ENCODE measurements at places on chromosomes 5 and 9. TPM values are rescaled to one million over a fixed set of nuclear protein-coding genes. Genes with fewer than 3 reads are reported as not detected.

The MCCC2 gene
- 12.5 TPM for polyA plus RNA-seq

The OMD gene
- polyA plus RNA-seq: 0.52 TPM

The DPYSL3 gene
- 4.8 TPM for polyA plus RNA-seq

DNA sequence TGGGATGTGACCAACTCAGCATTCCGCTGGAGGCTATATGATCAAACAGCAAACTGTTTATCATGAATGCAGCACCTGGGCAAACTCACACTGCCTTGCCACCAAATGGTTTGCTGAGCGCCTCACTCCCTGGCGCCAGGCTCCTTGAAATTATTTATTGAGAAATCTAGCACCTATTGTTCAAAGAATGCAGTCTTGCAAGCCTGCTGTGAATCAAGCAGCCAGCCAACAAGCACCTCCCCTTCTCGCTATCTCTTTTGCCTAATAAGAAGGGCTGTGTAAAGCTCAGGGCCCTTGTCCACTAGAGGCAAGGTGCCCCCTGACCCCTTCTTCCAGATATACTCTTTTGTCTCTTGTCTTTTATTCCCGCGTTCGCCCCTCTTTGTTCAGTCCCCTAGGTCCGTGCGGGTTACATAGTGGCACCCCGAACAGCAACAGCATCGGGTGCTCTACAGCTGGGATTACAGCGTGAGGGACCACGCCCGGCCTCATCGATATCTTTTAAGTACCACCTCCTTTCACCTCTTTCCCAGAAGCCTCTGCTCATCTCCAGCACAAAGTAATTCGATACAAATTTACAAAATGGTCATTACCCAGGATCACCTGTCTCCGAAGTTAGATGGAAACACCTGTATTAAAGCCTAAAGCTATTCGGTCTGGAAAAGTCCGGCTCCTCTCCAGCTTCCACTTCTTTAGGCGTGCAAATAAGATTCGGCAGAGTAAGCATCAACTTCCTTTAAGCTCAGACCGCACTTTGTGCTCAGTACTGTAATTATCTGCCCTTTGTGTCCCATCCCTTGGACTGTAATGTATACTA, 896 bp downstream of the RIGI start:
- H3K27ac ChIP-seq: peak overlapping the region; percentile 48
- H3K4me1 ChIP-seq: peaks cover 7% of the 10 kb centered on the region
- peak; percentile 79 for DNase-seq

DNA sequence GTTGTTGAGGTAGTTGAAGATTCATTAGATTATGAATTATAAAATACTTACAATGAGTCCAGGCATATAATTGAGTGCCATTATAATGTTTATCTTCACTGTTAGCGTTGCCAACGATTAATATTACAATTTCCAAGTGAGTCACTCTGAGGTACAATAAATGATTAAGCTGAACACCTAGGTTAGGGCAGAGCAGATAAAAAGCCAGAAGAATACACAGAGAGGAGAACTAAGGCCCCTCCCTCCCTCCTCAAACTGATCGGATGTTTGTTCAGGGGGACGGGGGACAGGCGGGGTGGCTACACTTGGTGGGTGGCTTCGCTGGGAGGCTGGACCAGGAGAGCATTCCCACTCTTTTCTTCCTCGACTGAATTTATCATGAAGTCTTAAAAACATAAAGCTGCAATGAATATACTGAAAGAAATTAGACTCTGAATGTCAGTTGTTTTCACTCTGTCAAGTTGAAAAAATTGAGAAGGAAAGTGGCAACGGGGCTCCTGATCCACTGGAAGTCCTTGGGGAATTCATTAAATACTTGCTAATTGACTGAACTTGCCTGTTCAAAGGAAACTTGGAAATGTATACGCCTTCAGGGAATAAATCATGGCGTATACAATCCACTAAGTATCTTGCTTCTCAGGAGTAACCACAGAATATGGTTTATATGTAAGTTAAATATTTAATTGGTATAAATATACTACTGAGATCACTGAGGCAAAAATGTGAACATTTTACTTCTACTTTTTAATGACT, 198.1 kb downstream of the TSSK1B start:
- no peaks in the 10 kb centered on the region for H3K36me3 ChIP-seq
- DNase-seq: no peak
- H3K27ac ChIP-seq: no peak overlapping the region
- no peaks in the 10 kb centered on the region for H3K27me3 ChIP-seq
- no peaks in the 10 kb centered on the region for H3K4me1 ChIP-seq

DNA sequence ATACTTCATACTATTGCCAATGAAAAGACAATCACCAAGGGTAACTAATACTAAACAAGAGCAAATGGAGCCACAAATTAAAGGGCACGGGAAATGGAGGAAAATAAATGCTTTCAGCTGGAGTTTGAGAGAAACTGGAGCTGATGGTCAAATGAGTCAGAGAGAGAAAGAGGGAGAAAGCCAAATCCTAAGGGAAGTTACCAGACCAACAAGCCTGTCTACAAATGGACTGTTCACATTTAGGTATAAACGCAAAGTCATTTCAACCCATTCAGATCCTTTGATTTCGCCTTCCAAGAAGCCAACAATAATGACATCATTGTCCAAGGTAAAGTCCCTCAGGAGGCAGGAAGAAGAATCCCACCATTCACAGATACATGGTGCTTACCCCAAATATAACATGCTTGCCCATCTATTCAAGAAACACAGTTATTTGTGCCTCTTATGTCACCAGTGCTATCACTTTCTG, 351.8 kb downstream of the RAB3C start:
- no peak overlapping the region for H3K4me3 ChIP-seq
- DNase-seq: no peak
- H3K27me3 ChIP-seq: no peaks in the 10 kb centered on the region
- no peaks in the 10 kb centered on the region for H3K36me3 ChIP-seq
- no peaks in the 10 kb centered on the region for H3K4me1 ChIP-seq
- H3K27ac ChIP-seq: no peak overlapping the region

DNA sequence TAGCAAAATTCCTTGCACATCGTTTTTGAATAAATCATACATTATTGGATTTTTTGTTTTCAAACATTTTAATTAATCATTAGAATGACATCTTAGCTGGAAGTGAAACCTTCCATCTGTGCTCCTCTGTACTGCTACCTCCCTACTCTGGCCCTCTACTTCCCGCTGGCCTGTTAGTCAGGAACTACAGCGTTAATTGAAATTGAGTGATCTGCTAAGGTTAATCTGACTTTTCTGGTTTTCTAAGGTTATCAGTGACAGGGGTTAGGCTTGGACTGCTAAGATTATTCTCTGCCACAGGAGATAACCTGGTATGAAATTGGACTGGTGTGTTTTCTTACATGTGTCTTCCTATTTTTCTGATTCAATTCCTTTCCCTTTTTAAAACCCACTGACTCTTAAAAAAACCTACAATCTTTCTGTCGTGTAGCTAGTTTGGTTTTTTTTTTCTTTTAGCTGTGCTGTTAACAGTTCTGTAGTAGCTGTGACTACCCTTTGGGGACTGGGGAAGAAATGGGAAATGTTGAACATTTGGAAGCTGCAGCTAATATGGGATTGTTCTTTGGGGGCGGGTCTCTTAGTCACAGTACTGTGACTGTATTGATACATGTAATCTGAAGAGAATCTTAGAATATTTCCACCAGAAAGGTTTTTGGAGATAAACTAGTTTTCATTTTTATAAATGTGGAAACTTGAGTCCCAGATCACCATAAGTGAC, 4.6 kb downstream of the KIF2A start:
- DNase-seq: no peak
- H3K27me3 ChIP-seq: no peaks in the 10 kb centered on the region
- H3K27ac ChIP-seq: no peak overlapping the region
- H3K36me3 ChIP-seq: no peaks in the 10 kb centered on the region
- peaks cover 13% of the 10 kb centered on the region for H3K4me1 ChIP-seq

- no peaks in the 10 kb centered on the region for H3K27me3 ChIP-seq
- H3K36me3 ChIP-seq: no peaks in the 10 kb centered on the region
- H3K27ac ChIP-seq: no peak overlapping the region
- no peak for DNase-seq
- H3K4me3 ChIP-seq: no peak overlapping the region
Measured at GRCh38 chr5:129161830-129162229, 67.3 kb downstream of the ISOC1 start.

- H3K27me3 ChIP-seq: no peaks in the 10 kb centered on the region
- H3K4me3 ChIP-seq: no peak overlapping the region
- no peak for DNase-seq
Measured at GRCh38 chr9:90775657-90776056, 26.0 kb upstream of the SYK start.

GRCh38 chr5:1420211-1421195, 24.7 kb downstream of the SLC6A3 start:
- no peaks in the 10 kb centered on the region for H3K36me3 ChIP-seq
- no peaks in the 10 kb centered on the region for H3K4me1 ChIP-seq
- H3K27me3 ChIP-seq: no peaks in the 10 kb centered on the region

DNA sequence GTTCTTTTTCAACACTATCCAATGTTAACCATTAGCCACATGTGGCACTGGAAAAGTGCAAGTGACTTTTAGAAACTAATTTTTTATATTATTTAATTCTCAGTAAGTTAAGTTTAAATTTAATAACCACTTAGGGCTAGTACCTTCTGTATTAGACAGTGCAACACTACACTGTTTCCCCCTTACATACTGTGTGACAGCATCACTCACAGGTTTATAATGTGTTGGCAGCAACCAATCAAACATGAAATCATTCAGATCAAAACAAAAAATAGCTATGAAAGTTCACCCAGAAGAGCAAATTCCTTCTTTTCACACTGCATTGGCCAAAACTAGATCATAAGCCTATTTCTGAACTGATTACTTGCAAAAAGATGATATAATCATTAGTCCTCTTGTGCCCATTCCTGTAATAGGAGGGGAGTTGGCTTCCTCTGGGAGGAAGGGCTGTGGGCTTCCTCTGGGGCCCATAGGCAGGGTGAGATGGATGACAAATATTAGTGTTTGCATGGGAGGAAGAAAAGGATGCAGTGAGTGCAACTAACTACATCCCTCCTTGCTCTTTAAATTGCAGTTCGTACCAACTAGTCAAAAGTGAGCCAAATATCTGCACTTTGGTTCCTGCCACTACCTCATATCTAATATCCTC, 708.1 kb upstream of the RGMB start:
- no peak overlapping the region for H3K4me3 ChIP-seq
- H3K36me3 ChIP-seq: no peaks in the 10 kb centered on the region
- H3K27ac ChIP-seq: no peak overlapping the region
- no peak for DNase-seq
- no peaks in the 10 kb centered on the region for H3K27me3 ChIP-seq
- no peaks in the 10 kb centered on the region for H3K4me1 ChIP-seq
